T-helper 2 cell (primary cell): ENCODE measurements at places on chromosomes 1 and 21.

GRCh38 chr21:25039461-25040380 lies 567.6 kb downstream of the MRPL39 start:
- DNase-seq: no peak

DNA sequence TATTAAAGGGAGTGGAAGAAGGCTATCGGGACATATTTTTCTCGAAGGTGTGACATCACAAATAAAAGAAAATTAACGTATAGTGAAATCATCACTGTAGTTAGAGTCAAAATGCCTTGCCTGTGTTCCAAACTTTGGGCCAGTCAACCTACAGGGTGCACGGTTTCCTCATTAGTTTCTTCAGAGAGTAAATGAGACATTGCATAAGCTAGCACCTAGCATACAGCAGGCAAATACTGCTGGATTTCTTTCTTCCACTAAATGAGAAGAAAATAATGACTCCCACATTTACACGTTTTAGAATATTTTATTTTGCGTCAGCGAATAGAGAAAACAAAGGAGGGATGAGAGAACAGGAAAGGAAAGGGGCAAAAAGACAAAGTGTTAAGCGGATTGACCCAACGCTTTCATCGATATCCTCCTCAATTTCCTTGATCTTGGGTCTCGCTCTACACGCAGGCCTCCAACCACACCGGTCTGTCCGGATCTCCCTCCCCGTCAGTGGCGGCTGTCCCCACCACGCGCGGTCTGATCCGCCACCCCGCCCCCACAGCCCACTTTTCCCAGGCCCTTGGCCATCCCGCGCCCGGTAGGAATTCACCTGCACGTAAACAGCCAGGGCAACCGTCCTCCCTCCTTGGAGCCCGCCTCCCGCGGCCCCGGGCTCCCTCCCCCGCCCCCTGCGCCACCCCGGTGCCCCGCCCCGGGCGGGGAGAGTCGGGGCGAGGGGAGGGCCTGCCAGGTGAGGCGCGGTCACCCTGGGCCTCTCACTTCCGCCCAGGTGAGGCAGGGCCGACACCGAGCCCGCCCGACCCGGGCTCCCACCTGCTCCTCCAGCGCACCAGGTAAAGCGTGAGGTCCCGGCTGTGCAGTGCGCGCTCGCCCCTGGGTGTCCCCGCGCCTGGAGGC lies at the start of gene PATJ:
Gene PATJ, plus strand, starts transcription at position 770 of the 909 bp plus-strand sequence. CDS start 20,413 bp downstream, outside the sequence.
- peak; percentile 70 for DNase-seq

GRCh38 chr1:44293761-44294315 lies 61.2 kb downstream of the ERI3 start:
- DNase-seq: no peak

DNA sequence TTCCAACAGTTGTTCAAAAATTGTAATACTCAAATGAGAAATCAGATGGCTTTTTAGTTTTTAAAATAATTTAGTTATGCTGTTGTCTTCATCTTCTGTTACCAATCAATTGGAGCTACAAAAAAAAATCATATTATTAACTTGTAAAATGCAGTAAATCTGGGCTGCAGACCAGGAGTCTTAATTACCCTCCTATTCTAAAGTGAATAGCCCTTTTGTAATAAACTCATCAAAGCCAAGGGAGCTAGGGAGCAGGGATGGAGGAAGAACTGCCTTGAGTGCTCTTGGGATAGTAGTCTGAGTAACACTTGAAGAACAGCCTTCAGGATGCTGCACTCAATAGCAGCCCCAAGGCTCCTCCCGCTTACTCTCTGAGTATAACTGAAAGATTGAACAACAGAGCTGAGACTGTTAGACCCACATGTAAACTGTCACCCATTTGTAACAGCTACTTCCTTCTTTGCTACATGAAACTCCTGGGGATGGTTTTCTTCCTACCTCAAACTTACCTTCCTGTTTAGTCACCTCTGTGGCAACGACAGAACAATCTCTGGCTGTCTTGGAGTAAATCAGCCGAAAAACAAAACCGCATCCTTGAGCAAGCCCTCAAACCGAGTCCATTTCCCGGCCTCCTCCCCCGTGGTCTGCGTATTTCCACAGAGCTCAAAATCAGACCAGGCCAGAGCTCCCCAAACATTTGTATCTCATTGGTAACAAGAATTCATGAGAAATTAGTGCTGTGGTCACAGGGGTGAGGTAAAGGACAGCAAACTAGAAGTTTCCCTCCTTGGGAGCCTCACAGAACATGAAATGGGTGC lies 55.9 kb downstream of the CD58 start:
- peak; percentile 92 for DNase-seq

GRCh38 chr1:53575141-53575954 lies 116.1 kb downstream of the DMRTB1 start:
- DNase-seq: no peak

GRCh38 chr21:20253261-20253660 lies 744.9 kb upstream of the NCAM2 start:
- no peak for DNase-seq

DNA sequence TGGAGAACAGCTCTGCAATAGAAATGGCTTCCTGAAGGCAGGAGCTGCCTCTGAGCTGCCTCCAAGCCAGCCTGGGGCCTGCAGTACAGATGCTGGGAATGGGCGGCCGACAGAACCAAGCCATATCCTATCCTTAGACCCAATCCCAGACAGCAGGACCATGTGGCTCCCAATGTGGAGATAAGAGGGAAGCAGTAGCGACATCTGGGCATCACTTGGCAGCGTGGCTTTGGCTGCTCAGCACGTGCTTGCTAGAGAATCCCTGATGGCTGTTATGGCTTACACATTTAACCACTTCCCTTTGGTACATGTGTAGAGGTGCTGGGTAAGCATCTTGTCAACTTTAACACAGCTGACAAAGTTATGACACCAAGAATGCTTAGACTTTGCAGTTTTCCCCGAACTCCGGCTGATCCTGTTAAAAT lies 87.7 kb downstream of the MAN1C1 start:
- DNase-seq: peak; percentile 40

- DNase-seq: no peak
Measured at GRCh38 chr1:98704474-98704873, 43.0 kb downstream of the SNX7 start.

DNA sequence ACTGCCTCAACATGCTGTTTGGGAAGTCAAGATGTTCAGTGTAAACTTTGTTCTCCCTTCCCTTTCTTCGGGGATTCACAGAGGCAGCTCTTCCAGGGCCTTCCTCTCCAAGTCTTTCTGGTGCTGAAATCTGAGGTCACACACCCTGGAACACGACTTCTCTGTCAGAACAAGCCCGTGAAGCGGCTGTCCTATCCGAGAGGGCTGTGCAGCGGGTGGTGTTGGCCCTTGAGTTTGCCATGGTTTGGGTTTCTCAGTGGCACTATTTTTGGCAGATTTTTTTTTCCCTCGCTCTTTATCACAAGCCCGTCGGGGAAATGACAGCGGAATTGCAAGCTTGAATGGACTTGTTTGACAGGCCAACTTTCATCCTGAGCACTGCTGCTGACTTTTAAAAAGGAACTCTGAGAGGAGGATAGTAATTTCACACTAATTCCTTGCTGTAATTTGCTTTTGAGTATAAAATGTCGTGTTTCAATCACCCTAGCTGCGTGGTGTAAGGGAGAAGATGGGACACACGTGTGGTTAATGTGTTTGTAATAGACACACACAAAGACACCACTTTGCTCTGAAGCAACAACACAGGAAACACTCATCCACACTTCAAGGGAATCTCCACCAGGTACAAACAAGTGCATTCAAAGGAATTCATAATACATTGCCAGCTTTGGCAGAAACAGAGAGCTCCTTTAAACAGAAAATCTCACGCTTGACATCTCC lies 60.1 kb upstream of the TARBP1 start:
- no peak for DNase-seq

DNA sequence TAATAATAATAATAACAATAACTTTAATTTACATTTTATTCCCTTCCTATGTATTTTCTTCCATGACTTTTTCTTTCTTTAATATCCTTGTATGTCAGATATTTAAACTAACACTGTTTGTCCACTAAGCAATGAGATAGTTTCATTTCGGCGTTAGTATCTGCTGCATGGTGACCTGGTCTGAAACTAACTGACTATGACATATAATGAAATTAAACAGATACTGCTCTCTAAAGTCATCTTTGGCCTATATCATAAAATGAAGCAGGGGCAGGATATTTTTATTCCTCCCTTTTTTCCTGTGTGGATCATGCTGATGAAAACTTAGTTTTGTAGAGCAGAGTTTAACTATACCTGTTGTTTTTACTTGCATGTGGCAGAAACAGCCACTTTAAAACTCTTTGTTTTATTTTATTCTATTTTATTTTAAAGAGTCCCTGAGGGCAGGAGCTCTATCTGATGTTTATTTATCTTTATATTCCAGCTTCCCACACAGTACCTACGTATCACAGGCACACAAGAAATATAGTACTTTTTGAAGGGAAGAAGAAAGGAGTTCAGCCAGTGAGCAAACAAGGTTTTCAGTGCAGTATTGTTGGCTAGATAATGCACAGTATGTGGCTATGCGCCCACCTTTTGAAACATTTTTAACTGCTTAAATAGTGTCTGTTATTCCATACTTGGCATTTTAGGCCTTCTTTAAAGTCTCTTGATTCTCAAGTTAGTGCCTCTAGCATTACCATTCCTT lies 165.6 kb downstream of the PHTF1 start:
- no peak for DNase-seq

DNA sequence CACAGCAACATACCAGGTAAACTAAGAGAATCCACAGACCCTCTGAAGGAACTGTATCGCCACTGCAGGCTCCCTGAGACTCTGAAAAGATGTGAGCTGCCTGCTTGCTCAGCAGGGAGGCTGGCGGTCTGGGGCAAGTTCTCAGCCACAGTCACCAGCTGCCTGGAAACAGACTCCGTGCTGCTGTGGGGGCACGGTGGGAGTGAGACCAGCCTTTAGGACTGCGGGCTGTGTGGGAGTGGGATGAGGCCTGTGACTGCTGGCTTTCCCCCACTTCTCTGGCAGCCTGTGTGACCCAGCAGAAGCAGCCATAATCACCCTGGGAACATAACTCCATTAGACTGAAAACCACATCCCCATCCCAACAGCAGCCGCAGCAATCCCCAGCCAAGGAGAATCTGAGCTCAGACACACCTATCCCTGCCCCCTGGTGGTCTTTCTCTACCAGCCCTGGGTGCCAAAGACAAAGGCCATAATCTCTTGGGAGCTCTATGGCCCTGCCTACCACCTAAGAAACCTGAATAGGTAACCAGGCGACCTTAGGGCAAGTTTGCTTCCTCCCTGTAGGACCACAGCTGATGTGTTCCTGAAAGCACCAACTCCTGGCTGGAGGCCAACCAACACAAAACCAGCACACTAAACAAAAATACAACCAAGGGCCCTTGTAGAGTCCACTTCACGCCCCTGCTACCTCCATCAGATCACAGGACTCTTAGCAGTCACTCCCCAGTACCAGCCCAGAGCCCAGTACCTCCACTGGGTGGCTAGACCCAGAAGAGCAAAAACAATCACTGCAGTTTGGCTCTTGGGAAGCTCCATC lies 151.5 kb downstream of the SMYD3 start:
- no peak for DNase-seq

GRCh38 chr1:24878775-24879742 lies 51.0 kb downstream of the RUNX3 start:
- DNase-seq: no peak

- no peak for DNase-seq
Measured at GRCh38 chr1:1921901-1922701, 3.0 kb upstream of the TMEM52 start.

DNA sequence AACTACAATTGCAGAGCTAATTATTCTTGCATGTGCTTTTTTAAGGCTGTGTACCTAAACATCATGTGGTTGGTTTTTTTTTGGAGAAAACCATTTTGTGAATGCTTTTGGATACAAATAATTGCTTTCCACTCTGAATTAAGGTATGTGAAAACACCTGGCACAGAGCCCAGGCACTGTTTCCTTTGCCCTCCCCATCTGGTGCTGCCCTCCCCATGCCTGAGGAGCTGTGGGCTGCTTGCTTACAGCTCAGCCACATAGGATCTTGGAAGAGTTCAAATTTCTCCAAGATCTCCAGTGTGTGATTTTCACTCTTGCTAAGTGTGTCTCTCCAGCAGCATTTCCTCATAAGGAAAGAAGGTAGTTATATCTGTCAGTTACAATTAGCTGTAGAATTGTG lies 27.8 kb downstream of the DNM3 start:
- DNase-seq: no peak

DNA sequence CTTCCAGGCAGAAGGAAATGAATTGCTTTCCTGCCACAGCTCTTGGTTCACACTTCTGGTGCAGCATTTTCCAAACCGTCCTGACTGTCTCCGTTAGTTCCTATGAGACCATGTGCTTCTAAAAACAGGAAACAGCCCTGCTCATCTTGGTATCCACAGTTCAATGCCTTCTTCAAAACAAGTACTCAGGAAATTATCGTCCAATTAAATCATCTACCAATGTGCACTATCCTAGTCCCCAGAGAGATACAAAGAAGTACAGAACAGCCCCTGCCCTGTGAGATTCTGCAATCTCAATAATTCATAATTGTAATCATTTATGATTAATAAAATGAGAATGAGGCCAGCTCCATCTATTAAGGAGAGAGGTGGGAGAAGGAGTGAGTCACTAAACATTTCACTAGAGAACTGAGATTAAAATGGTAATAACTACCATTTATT lies 11.2 kb downstream of the CLEC20A start:
- no peak for DNase-seq

- no peak for DNase-seq
Measured at GRCh38 chr21:21831036-21831435, 832.8 kb downstream of the NCAM2 start.

- DNase-seq: no peak
Measured at GRCh38 chr1:9901148-9902059, 8.7 kb downstream of the CTNNBIP1 start.

DNA sequence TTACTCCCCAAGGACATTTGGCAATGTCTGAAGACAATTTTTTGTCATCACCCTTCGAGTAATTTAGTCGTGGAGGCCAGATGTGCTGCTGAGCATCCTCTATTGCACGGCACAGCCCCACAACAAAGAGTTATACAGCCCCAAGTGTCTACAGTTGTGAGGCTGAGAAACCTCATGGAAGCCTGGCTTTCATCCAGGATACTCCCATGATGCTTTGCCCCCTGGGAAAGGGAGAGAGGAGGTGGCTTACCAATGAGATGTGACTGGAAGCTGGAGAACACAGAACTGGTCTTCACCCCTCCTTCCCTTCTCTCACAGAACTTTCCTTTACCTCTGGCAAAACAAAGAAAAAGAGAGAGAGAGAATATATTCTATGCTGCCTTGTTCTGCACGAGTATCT lies 150.9 kb upstream of the VAMP3 start:
- DNase-seq: no peak

GRCh38 chr1:78358165-78358564 lies 132.6 kb upstream of the PTGFR start:
- no peak for DNase-seq

- DNase-seq: no peak
Measured at GRCh38 chr1:19165501-19165900, 44.6 kb downstream of the UBR4 start.

- no peak for DNase-seq
Measured at GRCh38 chr1:227223171-227223806, 95.0 kb downstream of the CDC42BPA start.

DNA sequence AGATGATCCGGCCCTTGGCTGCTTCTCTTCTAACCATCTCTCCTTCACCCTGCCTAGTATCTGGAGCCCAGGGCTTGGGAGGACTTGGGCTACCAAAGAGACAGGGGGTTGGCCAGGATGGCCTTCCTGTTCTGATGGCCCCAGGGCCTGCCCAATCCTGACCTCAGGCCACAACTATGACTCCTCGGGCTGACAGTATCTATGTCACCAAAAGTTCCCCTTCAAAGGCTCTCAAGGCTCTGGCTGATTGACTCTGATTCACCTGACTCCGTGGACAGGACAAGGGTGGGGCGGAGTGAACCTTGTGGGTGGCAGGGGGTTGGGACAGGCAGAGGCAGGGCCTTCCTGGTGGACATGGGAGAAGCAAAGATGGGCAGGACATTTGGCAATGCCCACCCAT lies 12.7 kb downstream of the MEF2D start:
- no peak for DNase-seq

GRCh38 chr1:219121679-219122078 lies 52.0 kb upstream of the LYPLAL1 start:
- no peak for DNase-seq
